ENCODE measurements at places on chromosomes 6 and 20.

DNA sequence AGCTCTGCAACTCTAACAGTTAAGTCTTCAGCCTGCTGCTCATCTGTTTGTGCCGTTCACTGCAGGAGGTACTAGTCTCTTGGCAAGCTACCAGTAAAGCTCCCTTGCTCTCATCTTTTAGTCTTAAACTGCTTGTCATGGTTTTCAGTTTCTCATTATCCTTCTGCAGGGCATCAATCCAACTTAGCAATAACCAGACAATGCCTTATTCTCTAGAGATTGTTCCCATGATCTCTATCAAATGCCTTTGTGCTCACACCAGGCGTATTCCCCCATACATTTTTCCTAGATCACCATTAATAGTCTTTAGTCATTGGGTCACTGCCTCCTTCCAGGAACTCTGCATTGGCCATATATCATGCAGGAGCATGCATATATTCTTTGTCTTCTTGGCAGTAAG is 171.3 kb downstream of the GRM1 start:
- DNase-seq = no peak

- no peak for DNase-seq
These were observed 702.1 kb downstream of the FRK start for GRCh38 chr6:115358616-115359015.

DNA sequence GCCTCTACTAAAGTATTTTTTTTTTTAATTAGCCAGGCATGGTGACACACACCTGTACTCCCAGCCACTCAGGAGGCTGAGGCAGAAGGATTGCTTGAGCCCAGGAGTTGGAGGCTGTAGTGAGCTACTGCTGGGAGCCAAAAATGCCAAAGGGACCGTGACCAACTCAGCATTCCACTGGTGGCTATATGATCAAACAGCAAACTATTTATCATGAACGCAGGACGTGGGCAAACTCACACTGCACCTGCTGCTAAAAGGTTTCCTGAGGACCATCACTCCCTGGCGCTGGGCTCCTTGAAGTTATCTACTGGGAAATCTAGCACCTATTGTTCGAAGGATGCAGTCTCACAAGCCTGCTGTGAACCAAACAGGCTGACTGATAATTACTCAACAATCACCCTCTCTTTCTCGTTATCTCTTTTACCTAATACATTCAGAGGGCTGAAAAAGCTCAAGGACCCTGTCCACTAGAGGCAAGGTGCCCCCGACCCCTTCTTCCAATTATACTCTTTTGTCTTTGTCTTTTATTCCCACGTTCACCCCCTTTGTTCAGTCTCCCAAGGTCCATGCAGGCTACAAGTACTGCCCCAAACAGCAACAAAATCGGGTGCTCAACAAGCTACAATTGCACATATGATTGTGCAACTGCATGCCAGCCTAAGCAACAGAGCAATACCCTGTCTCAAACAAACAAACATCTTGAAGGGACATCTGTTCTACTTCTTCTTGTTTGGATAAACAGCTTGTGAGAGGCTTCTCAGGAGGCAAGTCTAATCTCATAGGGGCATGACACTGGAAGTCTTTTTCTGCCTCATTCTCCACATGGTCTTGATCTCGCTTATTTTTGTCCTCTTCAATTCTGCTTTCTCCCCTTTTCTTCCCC is 47.7 kb upstream of the PLN start:
- no peak for DNase-seq

GRCh38 chr20:20680991-20681508 is 31.4 kb downstream of the RALGAPA2 start:
- no peak for DNase-seq

GRCh38 chr20:58033026-58033536 is 195.4 kb downstream of the ANKRD60 start:
- no peak for DNase-seq

- no peak for DNase-seq
These were observed 14.3 kb upstream of the POPDC3 start for GRCh38 chr6:105194106-105194505.

DNA sequence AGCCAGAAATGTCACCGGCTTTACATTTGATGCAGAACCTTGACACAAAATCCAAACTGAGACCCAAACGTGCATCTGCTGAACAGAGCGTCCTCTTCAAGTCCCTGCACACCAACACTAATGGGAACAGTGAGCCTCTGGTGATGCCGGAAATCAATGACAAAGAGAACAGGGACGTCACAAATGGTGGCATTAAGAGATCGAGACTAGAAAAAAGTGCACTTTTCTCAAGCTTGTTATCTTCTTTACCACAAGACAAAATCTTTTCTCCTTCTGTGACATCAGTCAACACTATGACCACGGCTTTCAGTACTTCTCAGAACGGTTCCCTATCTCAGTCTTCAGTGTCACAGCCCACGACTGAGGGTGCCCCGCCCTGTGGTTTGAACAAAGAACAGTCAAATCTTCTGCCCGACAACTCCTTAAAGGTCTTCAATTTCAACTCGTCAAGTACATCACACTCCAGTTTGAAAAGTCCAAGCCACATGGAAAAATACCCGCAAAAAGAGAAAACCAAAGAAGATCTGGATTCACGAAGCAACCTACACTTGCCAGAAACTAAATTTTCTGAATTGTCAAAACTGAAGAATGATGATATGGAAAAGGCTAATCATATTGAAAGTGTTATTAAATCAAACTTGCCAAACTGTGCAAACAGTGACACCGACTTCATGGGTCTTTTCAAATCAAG is 108.4 kb downstream of the RTN4IP1 start:
- no peak for DNase-seq

Measured in HCEC 1CT (cell line).